GM23248 (cell line): ENCODE measurements at places on chromosomes 7 and 10. TPM values are rescaled to one million over a fixed set of nuclear protein-coding genes. Genes with fewer than 3 reads are reported as not detected.

The CALCR gene
- total RNA-seq: not detected in 2 replicates

GRCh38 chr7:1992554-1992953 is 240.2 kb downstream of the MAD1L1 start:
- DNase-seq: no peak
- no peaks in the 10 kb centered on the region for H3K27me3 ChIP-seq
- H3K4me1 ChIP-seq: no peaks in the 10 kb centered on the region
- H3K4me3 ChIP-seq: no peak overlapping the region
- no peak overlapping the region for H3K27ac ChIP-seq
- H3K36me3 ChIP-seq: no peaks in the 10 kb centered on the region

GRCh38 chr7:92845736-92846135 is 9.4 kb upstream of the CDK6 start:
- H3K4me1 ChIP-seq: no peaks in the 10 kb centered on the region
- no peak overlapping the region for H3K27ac ChIP-seq
- H3K27me3 ChIP-seq: no peaks in the 10 kb centered on the region
- no peaks in the 10 kb centered on the region for H3K36me3 ChIP-seq

- no peaks in the 10 kb centered on the region for H3K36me3 ChIP-seq
- H3K27me3 ChIP-seq: peaks cover 21% of the 10 kb centered on the region
- no peaks in the 10 kb centered on the region for H3K4me1 ChIP-seq
Measured at GRCh38 chr7:158588878-158589442, 1.3 kb upstream of the PTPRN2 start.

The SOSTDC1 gene
- not detected in 2 replicates for total RNA-seq

- H3K27me3 ChIP-seq: no peaks in the 10 kb centered on the region
- H3K36me3 ChIP-seq: no peaks in the 10 kb centered on the region
Measured at GRCh38 chr7:44043902-44044301, 600 bp upstream of the DBNL start.
